ENCODE measurements at places on chromosomes 12 and 14.

DNA sequence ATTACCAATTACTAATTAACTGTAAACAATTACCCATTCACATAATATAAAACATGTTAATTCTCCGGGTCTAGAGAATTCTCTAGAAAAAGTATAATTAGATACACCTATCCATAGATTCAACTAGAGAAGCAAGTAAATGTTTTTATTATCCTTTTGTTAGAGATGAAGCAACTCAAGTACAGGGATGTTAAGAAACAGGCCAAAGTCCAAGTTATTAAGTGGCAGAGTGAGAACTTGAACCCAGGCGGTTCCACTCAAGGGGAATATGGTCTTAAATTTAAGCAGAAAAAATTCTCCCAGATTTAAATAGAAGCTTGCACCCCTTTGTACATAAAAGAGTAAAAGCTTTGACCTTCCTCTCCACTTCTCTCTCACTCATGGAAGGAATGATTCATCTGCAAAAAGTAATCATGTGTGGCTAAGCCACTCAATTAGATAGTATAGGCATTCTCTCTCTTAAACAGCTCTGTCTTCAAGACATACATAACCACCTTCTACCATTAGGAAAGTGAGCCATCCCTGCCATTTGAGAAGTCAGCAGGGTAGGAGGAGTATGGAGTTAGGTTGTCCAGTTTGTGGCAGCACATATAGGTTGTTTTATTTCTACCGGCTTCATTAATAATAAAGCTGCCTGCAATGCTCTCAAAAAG, 34.1 kb downstream of the ERGIC2 start:
- DNase-seq, result no peak

- no peak for DNase-seq
These were observed 75.6 kb upstream of the HECTD1 start for GRCh38 chr14:31283153-31283552.

DNA sequence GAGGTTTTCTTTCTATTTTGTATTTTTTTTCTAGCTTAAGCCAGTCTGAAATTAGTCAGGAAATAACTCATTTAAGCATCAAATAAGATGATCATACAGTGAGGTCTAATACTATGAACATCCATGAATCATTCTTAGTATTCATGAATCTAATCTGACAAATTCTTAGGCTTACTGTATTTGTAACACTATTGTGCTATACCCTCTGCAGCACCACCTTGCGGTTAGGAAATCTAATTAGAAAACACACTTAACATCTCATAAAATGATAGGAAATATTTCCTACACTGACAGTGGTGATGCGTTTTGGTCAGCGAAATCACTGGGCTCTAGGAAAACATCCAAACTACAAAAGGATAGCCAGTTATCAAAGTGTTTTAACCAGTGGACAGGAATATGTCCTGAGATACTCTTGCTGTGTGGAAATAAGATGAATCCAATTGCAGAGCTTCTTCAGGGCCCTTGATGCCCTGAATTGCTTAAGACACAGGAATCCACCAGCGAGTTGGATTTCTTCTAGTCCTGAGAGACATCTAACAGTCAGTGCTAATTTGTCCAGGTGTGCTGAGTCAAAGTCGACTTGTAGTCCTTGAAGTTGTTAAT, 109.3 kb upstream of the MYF6 start:
- DNase-seq, result peak; percentile 75

DNA sequence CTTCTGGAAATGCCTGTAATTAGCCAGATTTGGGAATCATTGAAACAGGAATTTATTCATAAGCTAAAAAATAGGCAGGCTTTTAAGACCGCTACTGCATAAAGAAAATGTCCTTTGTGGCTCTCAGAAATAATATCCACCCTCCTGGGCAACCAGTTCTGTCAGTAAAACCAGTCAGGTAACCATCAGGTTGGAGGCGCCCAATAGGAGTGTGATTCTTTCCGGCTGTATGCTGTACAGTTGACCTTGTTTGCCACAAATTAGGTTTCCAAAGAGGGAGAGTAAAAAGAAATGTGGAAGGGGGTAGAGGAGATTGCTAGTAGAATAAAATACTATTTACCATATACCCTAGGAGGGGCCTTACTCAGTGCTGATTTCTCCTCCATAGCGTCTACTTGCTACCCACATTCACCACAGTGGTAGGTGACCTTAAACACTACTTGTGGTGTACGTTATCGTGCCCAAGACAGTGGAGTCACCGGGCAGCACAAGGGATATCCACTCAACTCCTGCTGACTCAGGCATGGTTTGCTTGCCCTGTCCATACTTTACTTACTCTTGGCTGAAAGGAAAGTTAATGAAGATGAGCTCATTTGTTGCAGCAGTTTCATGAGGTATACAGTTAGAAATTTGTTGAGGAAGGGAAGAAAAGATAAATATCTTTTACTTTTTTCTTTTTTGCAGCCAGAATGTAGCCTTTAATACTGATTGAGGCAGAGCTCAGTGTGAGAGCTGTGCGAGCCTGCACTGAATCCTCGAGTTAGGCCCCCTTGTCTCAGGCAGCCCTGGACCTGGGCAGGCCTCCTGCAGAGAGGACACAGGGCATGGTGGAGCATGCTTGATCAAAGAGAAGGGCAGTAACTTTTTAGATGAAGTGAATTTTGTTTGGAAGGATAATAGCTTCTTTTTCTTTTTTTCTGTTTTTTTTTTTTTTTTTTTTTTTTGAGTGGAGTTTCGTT, 76.7 kb downstream of the DIP2B start:
- DNase-seq, result peak; percentile 78

DNA sequence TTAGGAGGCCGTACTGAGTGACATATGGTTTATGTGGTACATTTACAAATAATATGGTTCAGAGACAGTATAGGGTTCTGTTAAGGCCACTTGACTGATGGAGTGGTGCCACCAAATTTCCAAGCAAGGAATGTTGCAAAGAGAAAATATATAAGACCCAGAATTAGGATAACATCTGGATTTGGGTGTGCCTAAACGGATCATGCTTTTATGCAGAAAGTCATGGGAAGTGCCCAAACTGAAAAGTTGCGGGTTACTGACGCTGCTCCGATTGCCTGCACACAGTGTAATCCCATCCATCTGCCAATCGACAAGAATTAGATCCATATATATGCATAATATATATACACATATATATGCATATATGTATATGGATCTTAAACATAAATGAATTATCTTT, 138.4 kb upstream of the DCN start:
- DNase-seq, result no peak

DNA sequence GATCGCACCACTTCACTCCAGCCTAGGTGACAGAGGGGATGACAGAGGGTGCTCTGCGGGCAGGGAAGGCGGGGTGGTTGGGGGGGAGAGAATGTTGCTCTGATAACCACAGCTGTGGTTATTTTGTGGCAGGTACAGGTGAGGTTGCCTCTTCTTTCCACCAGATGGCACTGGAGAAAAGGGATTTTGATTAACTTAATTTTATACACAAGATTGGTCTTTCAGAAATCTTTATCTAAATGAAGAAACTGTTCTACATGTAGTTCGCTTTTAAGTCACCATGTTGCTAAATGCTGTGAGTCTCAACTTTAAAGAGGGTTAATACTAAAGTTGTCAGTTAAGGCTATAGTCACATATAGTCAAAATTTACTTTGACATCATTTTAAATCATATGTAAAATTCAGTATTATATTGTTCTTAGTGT, 25.7 kb downstream of the FGF23 start:
- DNase-seq, result peak; percentile 20

- DNase-seq, result no peak
These were observed 1528.9 kb upstream of the FLRT2 start for GRCh38 chr14:84001023-84001422.

DNA sequence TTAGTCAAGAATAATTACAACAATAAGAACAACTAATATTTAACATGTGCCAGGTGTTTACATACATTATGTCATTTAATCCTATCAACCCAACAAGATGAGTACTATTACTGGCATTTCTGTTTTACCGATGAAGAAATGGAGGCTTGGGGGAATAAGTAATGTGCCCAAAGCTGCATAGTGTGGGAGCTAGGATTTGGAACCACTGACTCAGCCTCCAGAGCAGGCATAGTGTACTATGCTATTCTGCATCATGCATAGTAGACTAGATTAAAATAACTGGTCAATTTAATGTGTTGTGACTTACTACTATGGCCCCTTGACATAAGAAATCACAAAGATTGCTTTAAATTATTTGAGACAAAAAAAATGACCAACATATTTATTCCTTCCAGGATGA, 9.5 kb downstream of the GPR19 start:
- no peak for DNase-seq

GRCh38 chr14:105299654-105300541, 903 bp downstream of the BRF1 start:
- DNase-seq, result no peak

DNA sequence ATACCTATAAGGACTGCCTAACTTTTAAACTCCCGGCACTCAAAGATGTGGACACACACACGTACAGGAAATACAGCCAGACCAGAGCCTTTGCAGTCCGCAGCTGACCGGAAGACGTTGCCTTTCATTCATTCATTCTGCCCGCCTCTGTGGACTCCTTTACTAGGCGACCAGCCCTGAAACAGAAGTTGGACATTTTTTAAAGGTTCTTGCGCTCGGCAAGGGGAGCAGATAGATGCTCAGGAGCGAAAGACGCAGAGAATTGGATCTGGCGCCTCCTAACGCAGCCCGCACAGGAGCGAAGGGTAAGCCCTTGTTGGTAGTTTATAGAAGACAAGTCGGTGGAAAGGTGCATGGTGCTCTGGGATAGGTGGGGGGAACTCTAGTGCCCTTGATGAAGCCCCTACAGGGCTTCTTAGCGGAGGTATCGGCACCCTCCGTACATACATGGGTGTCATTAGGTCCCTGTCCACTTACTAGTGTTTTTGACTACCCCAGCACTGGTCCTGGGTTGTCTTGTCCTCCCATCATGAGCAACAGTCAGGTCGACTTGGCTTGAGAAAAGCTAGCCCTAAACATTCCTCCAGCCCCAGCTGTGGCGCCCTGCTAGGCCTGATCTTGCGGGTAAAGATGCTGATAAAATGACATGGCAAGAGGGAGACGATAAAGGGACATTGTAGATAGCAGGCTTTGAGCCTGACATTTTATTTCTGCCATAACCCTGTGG, at the start of gene KDM2B:
KDM2B (minus strand) TSS at position 65 of the 727 bp plus-strand sequence. CDS start 112 bp downstream, outside the sequence.
- DNase-seq, result no peak

GRCh38 chr12:67690656-67691055, 42.1 kb downstream of the DYRK2 start:
- DNase-seq, result no peak

- DNase-seq, result peak; percentile 81
These were observed 88.5 kb downstream of the LGMN start for GRCh38 chr14:92659765-92660561.

DNA sequence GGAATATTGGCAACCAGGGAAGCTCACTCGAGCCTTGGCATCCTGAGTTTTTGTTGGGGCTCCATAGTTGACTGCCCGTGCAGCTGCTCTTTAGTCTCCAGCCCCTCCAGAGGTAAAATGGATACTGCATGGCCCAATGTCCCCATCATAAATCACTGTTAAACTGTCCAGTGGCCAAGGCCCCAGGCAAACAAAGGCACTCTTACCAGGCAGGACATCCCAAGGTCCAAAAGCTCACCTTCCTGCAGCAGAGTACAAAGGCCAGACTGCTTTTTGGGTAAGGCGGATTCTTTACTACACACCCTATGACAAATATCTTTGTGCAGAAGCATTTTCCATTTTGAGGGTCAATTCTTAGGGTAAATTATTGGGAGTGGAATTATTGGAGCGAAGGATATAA, 81.1 kb downstream of the GPATCH2L start:
- no peak for DNase-seq

- DNase-seq, result peak; percentile 75
These were observed 26.3 kb downstream of the FLRT2 start for GRCh38 chr14:85556267-85556666.

GRCh38 chr12:44193281-44193680, 357.4 kb downstream of the TMEM117 start:
- DNase-seq, result peak; percentile 42

DNA sequence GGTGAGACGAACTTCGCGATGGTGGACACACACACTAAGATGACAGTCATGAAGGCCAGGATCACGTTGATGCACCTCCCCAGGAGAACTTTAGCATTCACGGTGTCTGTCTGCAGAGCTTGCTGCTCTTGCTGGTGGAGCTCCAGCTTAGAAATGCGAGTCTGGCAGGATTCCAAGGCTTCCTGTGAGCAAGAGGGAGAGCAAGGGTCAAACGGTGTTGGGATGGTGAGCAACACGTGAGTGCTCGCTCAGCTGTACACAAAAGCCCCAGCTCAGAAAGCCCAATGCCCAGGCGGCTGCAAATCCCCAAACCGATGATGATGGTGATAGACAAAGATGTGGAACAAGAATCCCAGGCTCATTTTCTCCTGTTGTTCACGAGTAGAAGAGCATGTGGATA, 78.8 kb downstream of the TMCC3 start:
- peak; percentile 84 for DNase-seq

- DNase-seq, result peak; percentile 69
These were observed at the start of gene ANKLE2 for GRCh38 chr12:132761032-132761920. Gene ANKLE2, minus strand, starts transcription at chr12:132761832. Its CDS starts 34 bp downstream, at chr12:132761798.

DNA sequence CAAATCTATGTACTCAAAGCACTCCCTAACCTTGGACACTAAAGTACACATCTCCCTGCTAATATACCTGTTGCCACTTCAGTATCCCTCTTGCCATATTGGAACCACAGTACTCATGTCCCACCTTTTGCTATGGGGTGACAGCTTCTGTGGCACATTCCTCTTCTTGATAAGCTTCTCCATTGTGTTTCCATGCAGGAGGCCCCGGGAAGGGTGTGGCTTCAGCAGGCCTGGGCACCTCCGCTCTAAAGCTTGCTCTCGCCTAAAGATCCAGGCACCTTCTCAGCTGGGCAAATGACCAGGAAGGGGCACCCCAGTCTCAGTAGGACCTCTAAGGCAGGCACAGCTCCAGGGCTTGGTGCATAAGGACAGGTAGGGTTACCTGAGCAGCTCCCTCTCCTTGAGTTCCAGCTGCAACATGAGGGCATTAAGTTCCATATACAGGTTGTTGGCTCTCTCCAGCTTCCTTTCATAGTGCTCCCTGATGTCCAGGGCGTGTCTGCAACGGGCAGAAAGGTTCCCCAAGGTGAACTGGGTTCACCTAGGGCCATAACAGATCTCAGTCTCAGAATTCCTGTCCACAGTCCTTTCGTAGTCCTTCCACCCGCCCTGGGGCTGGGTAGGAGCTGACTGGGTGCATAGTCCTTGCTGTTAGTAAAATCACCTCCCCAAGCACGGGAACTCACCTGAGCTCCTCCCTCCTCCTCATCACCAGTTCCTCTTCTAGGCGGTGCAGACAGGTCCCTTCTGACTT, 15.9 kb downstream of the MAP3K12 start:
- DNase-seq, result no peak

- DNase-seq, result no peak
These were observed 24.2 kb downstream of the TMEM30B start for GRCh38 chr14:61256826-61257468.

DNA sequence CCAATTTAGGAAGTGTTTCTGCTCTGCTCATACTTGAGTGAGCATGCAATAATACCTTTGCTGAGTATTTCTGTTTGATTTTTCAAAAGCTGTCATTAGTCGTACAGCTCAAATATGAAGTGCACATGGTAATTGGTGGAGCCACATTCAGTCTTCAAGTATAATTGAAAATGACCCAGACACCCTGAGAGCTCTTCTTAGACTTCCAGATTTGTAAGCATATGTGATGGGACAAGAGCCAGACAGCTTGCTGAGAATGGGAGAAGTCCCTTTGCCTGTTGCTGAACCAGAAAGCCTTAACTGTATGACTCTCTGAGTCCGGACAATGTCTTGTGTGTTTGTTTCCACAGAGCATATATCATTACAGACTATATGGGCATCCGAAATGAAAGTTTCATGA, 307.3 kb downstream of the TMEM117 start:
- DNase-seq, result no peak

GRCh38 chr12:110733900-110734299, 8.8 kb downstream of the PPP1CC start:
- no peak for DNase-seq

Data from epithelial cell of esophagus (primary cell).